ENCODE measurements at places on chromosomes 12 and 14. TPM values are rescaled to one million over a fixed set of nuclear protein-coding genes. Genes with fewer than 3 reads are reported as not detected.

RERGL gene
- total RNA-seq, result 18.4 TPM

DNA sequence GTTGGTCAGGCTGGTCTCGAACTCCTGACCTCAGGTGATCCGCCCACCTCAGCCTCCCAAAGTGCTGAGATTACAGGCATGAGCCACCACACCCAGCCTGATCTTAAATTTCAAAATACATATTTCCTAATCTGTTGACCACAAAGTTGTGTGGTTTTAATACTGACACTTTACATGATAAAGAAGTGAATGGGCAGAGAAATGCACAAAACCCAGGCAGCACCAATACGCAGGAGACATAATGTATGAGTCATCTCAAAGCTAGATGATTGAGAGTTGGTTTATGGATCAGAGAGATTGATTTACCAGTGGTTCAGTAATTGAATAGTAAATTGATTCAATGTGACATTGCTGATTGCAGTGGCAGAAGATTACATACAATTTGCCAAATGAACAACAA, 19.2 kb upstream of the PPP2R5E start:
- DNase-seq, result no peak

DNA sequence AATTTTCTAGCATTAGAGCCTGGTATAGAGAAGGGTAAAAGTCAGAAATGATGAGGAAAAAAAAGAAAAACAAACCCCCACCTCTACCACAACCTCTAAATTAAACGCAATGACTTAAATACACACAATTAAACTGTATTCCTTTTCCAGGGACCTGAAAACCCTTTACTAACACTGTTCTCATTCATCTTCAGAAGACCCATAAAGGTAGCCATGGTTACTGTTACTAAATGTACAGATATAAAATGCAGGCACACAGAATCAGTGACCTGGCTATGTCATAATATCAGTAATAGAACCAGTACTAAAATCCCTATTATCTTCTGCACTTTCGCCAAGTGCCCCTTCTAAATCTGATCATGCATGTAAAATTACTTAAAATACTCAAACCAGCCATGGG, 1.4 kb downstream of the ACIN1 start:
- no peak for DNase-seq

DNA sequence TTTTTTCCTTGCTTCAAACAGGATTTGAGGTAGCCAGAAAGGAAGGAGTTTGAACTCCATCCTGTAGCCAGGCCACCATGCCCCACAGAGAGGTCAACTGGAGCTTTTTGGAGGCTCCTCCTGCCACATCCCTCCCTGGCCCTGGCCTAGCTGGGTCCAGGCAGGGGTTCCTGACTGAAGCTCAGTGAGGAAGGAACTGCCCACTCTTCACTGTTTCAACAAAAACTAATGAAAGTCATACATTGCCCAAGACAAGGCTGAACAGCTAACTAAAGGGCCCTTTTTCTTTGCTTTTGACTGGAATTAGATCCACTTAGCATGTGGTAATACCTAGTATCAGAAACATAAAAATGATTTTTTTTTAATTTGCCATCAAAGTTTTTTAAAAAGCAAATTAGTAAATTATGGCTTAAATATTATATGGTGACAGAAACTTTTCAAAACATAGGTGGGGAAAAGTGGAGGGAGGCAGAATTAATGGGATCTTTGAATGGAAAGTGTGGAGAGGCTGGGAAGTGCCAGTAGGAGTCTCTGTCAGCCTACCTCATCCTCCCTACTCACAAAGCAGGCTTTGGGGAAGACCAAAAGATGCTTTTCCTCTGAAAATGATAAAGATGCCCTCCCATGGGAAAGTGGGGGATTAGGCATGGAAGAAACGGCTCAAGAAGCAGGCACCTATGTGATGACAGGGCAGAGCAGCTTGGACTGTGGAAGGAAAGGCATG, 22.0 kb downstream of the PLEK2 start:
- no peak for DNase-seq
